GM04504 (cell line): ENCODE measurements at places on chromosomes 3 and 15.
A peak's percentile ranks its signal among the peaks of the same experiment; 100 is the strongest.

DNA sequence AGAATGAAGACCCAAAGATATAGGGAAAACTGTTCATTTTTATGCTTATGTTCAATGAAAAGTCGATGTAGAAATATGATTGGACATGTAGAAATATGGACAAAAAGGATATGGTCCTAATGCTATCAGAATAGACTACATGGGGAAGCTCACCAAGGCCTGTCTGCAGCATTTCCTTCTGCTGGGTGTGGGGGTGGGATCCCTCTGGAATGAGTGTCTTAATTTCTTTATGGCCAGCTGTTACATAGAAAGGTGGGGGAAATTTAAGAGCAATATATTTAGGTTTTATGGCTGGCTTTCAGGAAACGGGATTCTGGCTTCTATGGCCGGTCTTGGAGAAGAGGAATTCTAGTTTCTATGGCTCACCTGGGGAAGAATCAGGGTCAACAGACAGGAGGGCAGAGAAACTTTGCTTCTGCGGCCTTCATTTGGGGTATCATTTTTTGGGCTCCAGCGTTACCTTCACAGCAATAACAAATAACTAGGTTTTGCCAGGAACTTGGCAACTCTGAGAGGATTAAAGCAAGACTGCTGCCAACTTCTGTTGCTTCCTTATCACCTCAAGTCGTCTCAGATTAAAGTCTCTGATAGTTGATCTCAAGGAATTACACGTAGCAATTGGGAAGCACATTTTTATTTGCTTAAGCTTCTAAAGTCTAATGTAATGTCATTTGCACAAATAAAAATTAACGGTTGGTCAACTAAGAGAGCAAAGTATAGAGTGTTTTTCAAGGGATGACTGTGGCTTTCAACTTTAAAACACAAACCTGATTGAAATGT lies 57.0 kb upstream of the GATM start:
- no peak for DNase-seq

GRCh38 chr3:71008350-71008935 lies 575.1 kb downstream of the FOXP1 start:
- no peak for DNase-seq

- DNase-seq, result no peak
Measured at GRCh38 chr3:43346978-43347749, 60.8 kb downstream of the SNRK start.

DNA sequence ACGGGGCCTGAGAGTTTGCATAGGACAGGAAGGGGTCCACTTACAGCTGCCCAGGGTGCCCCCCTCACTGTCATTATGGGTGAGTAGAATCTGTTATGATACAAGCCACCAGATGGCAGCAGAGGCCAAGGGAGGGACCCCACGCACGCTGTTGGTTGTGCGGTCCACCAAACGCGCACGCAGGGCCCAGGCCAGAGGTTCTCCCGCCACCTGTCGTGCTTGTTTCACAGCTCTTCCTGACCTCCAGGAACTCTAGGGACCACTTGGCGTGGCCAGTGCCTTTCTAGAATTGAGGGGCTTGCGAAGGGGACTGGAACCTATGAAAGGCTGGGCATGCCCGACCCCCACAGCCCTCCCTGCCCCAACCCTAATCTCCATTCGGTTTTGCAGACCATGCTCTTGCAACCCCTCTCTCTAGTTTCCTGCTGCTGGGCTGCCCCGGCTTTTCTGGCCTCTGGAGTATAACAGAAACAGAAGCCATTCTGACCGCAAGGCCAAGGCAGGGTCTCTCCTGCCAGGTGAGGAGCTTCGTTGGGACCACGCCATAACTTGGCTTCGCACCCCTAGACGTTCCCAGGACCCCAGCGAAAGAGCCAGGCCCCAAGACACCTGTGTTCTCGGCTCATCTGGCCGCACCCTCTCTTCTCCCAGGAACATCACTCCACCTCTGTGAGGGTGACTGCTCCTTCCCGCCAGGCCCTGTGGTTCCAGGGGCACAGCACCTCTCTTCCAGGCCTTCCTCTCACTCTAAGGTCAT lies 46.0 kb downstream of the ALDH1L1 start:
- DNase-seq, result peak; percentile 18

DNA sequence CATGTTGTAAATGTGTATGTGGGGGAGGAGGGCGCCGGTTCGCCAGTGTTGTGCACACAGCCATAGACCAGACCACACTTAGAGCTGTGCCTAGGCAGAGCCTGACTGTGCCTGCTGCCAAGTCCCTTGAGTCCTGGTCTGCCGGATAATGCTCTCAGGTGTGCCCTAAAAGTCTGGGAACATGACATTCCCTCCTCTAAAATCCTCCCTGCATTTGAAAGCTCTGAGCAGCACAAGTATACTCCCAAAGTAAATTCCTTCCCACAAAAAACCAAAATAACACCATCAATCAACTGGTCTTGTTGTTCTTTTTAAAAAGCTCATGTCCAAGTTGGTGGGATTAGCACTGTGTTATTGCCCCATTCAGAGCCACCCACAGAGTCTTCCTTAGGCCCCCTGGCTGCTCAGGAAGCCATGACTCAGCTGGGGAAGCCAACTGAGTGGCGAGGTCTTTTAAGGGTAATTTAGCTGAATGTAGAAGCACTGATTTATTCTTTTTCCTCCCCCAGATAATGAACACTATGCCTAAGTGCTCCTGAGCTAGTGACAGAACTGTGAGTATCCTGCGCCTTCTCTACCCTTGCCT lies 147.8 kb upstream of the MCTP2 start:
- peak; percentile 70 for DNase-seq

GRCh38 chr3:136078421-136079364 lies 113.2 kb downstream of the PPP2R3A start:
- no peak for DNase-seq

DNA sequence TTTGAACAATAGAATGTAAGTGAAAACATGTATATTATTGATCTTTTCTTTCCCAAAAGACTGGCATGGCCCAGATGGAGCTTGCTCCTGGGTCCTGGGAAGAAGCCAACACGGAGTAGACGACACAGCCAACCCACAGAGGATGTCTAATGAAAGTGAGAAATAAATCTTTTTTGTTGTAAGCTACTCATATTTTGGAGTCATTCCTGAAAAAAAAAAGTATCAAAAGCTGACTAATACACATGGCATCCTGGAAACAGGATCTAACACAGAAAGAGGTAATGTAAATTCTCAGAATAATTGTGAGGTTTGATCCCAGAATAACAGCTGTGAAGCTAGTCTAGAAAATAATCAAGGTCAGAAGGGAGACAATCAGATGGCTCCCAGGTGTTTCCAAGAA lies 12.6 kb upstream of the FRMD5 start:
- DNase-seq, result peak; percentile 48

DNA sequence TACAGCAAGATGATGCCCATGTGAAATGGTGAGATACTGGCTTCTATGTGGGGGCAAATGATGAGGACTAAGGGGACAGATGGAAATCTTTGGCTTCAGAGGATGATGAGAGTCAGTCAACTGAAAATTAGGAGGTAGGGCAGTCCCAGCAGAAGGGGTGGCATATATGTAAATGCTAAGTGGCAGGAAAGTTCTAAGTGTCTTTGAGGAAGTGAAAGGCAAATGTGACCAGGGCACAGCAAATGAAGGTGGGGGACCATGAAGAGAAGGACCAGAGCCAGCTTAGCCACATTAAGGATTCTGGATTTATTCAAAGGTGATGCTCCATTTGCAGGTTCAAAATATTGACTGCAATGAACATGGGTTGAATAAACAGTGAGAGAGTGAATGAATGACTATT lies 29.2 kb upstream of the LIMD1 start:
- no peak for DNase-seq

DNA sequence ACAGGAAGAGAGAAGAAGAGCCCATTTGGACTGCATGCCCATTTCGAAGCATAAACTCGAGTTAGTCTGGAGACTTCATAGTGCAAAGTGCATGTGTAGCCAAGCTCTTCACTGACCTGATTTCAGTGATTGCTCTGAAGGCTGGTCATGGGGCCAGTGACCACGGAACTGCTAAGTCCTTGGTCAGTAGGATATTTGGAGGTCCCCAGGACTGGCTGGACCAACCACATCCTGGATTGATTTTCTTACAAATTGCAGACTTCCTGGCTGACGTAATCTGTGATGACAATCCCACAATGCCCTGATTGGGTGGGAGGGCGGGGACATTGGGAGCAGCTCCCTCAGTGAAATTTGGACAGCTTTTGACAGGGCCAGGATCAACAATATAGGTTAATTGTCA lies 233.4 kb downstream of the CACNA2D3 start:
- DNase-seq, result no peak

GRCh38 chr15:95458721-95459120 lies 871.8 kb upstream of the NR2F2 start:
- DNase-seq, result no peak

DNA sequence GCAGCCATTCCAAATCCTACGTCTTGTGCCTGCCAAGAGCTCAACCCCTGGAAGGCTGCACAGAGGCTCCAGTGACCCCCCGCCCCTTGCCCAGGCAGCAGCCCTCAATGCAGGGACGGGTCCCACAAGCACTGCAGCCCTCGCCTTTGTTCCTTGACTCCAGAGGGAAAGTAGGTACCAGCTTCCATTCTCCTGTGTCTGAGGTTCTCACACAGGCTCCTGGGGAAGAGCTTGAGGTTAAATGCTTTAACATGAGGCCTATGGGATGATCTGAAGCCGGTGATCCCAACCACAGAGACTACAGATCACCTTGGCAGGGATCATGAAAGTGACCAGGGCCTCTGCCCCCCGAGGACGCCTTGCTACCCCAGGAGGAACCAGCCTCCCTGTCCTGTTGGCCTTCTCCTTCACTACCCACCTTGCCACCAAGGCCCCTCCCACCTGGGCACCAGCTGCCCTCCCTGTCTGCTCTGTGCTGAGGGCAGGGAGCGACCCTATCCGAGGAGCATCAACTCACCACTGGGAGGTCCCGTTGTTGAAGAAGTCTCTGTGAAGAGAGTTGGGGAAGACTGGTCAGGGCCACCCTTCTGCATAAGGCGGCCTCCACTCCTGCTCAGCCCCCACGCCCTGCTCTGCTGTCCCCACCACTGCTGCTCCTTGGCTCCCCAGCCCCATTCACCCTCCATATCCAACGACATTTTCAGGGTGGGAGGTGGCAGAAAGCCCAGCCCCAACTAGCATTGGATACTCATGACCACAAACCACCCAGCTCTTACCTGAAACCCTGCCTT lies 95.3 kb downstream of the SEC22A start:
- no peak for DNase-seq

- no peak for DNase-seq
Measured at GRCh38 chr3:29083676-29084075, 197.2 kb upstream of the RBMS3 start.

DNA sequence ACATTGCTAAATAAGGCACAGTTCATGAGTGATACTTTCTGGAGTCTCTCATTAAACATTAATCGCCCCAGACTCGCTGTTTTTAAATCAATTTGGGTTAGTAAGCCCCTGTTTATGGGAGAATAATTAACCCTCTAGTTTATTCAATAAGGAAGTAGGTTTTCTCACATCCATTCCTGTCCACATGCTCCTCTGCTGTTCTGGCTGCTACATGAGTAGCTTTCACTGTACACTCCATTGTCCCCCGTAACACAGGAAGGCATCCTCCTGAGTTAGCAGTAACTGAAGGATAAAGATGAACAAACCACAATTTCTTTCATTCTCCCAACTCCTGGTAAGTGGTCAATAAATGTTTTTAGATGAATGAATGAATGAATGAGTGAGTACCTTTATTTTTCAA lies 378.5 kb downstream of the DIPK2A start:
- DNase-seq, result no peak

- no peak for DNase-seq
Measured at GRCh38 chr3:107269136-107269535, 108.1 kb upstream of the CCDC54 start.

DNA sequence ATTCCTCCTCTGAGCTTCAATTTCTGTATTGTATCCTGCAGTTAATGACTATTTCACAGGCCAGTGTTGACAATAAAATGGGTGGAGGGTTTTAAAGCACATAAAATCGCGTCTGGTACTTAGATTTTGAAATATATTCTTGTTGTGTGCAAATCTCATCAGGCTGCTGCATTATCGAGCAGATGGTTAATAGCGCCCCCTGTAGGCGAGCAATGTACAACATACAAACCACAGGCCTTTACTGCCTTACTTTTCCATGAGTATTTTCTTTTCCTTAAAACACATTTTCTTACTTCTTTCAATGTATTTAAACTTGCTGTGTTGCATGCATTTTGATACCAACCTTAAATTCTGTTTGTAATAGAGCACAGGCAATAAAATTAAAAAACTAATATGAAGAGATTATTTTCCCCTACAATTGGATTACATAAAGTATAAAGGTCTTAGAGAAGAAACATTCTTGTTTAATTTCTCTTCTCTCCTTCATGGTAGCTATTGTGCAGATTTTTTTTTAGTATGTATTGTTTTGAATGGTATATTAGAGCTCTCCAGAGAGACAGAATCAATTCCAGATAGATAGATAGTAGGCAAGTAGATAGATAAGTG lies 608.4 kb downstream of the CADM2 start:
- DNase-seq, result no peak

DNA sequence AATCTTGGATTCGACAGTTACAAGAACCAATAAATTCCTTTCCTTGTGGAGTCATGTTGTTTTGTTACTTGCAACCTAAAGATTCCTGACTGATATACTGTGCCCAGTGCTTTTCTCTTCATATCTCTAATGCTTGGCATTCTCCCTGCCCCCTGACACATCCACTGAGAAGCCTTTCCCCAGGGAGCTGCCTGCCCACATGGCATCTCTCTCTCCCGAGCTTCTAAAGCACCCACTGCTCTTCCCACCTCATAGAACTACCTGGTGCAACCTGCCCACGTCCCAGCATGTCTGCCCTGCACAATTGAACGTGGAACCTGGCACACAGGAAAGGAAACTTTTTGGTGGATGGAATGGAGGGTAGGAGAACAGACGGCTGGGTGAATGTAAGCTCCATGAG lies 6.8 kb downstream of the CYP8B1 start:
- no peak for DNase-seq

DNA sequence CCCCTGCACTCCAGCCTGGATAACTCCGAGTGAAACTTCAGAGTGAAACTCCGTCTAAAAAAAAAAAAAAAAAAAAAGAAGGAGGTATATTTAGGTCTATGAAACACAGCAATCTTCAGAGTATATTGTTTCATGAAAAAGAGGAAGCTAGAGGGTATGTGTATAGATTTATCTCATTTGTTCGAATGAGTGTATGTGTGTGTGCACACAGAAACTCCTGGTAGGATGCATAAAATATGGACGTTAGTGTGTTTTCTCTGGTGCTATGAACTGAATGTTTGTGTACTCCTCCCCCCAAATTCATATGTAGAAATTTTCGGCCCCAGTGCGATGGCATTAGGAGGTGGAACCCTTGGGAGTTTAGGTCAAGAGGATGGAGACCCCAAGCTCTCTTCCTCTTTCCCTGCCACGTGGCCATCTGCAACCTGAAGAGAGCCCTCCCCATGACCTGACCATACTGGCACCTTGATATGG lies 98.6 kb upstream of the KLF13 start:
- no peak for DNase-seq
